K562 (cell line): ENCODE measurements at places on chromosomes 5 and 9.

DNA sequence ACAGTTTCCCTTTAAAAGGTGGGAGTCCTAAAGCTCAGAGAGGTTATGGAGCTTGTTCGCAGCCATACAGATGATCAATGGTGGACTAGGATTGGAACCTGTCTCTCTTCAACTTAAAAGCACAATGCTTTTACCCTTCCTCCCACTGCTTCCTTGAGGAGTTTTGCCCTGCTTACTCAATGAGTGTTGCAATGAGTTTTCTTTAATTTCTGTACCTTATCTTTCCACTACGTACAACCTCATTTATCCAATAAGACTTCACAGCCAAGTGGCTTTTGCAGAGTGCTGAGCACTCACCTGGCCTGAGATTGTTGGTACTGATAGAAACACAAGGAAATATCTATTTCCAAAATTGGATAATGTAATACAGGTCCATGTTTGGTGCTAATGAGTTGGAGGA lies 64.7 kb upstream of the ANKRD55 start:
- no peak for DNase-seq

DNA sequence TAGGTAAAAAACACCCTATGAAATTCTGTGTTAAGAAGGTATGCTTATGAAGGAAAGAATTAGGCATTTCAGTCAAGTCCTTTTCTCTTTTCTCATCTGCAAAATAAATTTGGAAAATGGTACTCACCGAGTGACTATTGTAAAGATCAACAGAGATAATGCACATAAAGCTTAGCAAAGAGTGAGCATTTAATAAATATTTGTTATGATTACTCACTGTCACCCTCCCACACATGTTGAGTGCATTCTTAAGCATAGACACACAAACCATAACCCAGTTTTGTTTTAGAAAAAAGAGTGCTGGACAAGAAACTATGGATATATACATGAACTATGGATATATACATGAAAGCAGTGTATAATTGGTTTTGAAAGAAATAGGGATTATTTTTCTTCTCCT lies 54.7 kb upstream of the PRLR start:
- DNase-seq, result no peak

GRCh38 chr5:100517301-100517974 lies 17.7 kb upstream of the FAM174A start:
- no peak for DNase-seq

- no peak for DNase-seq
Observed at GRCh38 chr5:125276096-125276495, 529.7 kb upstream of the ZNF608 start.

DNA sequence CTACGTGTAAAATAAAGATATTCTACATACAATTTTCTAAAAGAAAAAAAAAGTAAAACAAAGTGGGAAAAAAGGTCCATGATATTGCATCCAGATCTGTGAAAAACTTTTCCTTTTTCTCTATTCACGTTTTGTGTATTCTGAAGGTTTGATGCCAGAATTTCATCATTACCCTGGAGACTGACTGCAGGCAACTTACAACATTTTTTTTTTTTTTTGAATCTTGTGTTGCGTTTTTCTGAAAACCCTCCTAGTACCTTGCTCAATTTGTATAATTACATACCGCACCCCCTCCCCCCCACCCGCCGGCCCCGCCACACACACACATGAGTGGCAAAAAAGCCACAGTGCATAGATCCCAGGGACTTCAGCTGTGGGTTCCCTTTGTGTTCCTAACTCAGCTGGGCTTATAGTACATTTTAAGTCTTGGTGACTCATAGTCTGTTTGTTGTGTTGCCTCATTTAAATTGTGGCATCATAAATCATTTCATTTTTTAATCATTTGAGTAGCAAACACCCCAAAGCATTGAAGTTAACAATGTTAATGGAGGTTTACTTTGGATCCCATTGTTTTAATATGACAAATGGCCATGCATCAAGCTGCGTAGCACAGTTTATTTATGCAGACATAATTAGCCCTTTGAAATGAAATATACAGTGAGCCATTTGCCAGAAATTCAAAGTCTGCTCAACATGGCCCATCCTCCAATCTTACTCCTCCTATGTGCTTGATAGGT lies 36.0 kb downstream of the PRDM6 start:
- no peak for DNase-seq

- DNase-seq, result no peak
Observed at GRCh38 chr9:37034305-37034937, 353 bp upstream of the PAX5 start.

- no peak for DNase-seq
Observed at GRCh38 chr5:10857338-10857733, 96.3 kb upstream of the DAP start.

DNA sequence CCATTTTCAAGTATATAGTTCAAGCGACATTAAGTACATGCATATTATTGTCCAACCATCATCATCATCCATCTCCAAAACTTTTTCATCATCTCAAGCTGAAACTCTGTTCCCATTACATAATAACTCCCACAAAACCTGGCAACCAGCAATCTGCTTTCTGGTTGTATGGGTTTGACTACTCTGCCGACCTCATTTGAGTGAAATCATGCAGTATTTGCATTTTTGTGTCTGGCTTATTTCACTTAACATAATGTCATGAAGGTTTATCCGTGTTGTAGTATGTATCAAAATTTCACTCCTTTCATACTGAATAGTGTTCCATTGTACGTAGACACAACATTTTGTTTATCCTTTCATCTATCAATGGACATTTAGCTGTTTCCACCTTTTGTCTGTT lies 74.8 kb downstream of the SGCD start:
- no peak for DNase-seq

GRCh38 chr9:113886933-113887332 lies 10.8 kb downstream of the ZNF618 start:
- no peak for DNase-seq

- DNase-seq, result peak; percentile 64
Observed at GRCh38 chr5:146111409-146111808, 6.0 kb upstream of the PLAC8L1 start.

DNA sequence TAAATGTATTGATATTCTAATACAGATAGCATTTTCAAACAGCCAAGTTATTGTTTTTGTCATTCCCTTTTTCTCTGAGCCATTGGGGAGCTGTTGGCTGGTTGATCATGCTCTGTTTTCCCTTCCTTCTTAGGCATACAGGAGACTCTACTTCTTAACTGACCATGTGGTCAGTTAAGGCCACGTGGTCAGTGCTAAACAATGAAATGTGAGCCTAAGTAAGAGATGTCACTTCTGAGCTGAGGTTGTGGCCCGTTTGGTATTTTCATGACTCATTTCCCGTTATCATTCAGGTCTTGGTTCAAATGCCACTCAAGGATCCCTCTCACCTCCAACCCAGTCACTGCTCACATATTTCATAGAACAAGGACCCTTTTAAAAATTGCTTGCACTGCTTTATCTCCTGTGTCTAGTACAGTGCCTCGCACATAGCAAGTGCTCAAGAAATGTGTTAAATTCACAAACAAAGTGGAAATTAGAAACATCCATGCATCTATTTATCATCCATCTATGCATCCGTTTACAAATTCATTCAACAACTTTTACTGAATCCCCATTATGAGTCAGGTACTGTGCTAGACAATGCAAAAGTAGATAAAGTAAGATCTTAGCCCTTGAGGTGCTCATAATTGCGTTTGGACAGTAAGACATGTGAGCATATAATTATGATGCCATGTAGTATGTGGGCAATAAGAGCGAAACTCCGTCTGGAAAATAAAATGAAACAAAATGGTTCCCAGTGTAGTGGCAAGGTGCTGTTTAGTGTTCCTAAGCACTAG lies 50.7 kb downstream of the ARRDC3 start:
- DNase-seq, result peak; percentile 65

DNA sequence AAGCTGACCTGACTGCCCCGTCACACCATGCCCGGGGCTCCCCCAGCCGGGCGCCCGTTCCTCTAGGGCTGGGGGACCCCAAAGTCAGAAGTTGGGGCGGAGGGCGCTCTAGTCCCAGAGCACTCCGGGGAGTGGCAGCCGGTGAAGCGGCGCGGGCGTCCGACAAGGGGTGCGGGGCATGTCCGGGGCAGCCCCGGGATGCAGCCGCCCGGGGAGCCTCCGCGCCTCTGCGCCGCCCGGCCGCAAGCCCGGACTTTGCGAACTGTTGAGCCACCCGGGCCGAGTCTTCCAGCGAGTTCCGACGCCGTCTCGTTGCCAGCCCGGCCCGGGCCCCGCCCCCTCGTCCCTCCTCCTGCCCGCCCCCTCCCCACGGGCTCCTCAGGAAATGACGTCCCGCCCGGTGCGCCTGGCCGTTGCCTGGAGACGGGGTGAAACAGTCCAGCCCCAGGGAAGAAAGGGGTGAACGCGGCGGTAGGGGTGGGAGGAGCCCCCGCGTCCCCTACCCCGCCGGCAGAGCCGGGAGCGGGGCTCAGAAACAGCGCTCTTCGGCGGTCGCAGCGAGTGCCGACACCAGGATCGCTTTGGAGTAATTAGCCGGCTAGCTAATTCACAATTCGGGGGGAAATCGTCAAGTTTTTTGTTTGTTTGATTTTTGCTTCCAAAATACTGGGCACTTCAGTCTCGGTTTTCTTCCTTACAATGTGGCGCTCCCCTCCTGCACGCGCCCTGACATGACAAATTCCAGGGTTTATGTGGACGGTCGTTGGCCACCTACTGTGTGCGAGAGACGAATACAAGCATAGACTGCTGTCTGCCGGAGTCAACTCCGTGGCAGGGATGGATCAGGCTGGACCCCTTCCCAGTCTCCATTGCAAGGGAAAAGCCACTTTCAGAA lies at the start of gene WHRN:
TSS of gene WHRN (minus strand) at position 287 of the 895 bp plus-strand sequence. CDS start 672 bp downstream, outside the sequence.
- DNase-seq, result peak; percentile 95

- no peak for DNase-seq
Observed at GRCh38 chr5:178155065-178155464, 1.4 kb upstream of the NHP2 start.

DNA sequence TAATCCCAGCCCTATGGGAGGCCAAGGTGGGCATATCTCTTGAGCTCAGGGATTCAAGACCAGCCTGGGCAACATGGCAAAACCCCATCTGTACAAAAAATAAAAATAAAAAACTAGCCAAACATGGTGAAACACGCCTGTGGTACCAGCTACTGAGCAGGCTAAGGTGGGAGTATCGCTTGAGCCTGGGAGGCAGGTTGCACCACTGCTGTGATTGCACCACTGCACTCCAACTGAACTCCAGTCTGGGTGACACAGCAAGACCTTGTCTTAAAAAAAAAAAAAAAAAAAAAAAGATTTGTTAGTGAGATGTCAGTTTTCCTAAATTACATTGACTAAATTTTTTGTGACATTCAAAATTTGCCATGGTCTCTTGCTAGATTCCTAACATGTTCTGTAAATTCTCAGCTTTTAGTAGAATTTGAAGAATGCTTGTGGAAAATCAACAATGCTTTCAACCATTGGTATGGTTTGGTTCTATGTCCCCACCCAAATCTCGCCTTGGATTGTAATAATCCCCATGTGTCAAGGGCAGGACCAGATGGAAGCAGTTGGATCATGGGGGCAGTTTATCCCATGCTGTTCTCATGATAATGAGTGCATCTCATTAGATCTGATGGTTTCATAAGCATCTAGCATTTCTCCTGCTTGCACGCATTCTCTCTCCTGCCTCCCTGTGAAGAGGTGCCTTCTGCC lies 236.1 kb downstream of the ARRDC3 start:
- DNase-seq, result no peak

DNA sequence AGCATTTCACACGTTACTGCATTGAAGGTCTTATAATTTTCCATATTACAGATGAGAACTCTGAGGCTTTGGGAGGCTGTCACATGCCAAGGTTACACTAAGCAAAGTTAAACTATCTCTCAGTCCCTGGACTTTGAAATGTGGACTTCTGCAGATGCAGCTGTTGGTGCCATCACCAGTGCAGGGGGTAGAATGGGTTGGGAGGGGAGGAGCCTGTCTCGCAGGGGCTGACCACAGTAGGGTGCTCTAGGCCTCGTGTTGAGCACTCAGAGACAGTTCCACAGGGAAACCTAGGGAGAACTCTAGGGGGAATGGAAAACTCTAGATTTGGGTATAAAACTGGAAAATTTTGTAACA lies 220.9 kb downstream of the MAPKAP1 start:
- no peak for DNase-seq

- no peak for DNase-seq
Observed at GRCh38 chr5:72542695-72543094, 35.5 kb upstream of the ZNF366 start.

- DNase-seq, result no peak
Observed at GRCh38 chr5:12624776-12625560, 720.7 kb upstream of the CTNND2 start.

DNA sequence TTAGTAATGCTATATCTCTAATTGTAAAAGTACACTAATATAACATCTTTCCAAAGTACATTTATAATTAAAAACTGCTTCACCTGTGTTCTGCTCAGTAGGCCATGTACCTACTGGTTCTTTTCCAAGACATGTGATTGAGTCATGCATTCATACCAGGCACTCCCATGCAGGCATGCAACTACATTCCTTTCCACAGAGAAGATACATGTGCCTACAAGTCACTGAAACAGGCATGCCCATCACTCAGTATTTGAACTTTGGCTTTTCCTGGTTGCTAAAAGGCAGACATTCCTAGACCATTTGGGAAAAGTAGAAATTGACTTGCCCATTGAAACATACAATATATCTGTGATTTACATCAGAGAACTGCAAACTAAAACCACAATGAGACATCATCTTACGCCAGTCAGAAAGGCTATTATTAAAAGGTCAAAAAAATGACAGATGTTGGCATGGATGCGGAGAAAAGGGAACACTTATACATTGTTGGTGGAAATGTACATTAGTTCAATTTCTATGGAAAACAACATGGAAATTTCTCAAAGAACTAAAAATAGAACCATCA lies 148.3 kb upstream of the MOCS2 start:
- no peak for DNase-seq

DNA sequence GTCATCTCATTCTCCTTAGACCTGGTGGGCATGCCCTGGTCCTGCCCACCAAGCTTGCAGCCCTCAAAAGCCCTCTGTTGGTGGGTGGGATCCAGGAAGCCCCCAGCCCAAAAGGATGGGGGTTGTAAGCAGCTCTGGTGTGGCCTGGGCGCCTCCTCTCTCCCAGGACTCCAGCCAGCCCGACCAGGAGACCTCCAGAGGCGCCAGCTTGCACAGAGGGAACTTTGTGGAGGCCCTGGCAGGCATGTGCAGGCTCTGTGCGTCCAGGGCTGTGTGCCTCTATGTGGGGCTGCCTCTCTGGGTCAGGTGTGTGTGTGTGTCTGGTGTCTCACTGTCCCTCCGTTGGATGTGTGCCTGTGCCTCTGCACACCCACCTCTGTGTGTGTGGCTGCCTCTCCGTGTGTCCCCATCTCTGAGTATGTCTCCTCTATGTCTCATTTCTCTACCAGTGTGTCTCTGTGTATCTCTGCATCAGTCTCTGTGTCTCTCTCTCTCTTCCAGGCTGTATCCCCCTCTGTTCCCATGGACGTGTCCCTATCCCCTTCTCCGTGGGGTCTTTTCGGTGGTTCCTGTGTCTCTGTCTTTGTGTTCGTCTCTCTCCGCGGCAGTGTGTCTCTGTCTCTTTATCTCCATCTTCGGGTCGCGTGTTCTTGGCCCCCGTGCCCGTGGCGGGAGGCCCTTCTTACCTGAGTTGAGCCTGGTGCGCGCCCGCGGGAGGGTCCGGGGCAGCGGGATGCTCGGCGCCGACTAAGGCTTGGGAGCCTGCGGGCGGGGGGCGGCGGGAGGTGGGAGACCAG lies 501 bp downstream of the ENHO start:
- DNase-seq, result no peak
